Panc1 (cell line): ENCODE measurements at places on chromosomes 1 and 21. TPM values are rescaled to one million over a fixed set of nuclear protein-coding genes. Genes with fewer than 3 reads are reported as not detected.

DNA sequence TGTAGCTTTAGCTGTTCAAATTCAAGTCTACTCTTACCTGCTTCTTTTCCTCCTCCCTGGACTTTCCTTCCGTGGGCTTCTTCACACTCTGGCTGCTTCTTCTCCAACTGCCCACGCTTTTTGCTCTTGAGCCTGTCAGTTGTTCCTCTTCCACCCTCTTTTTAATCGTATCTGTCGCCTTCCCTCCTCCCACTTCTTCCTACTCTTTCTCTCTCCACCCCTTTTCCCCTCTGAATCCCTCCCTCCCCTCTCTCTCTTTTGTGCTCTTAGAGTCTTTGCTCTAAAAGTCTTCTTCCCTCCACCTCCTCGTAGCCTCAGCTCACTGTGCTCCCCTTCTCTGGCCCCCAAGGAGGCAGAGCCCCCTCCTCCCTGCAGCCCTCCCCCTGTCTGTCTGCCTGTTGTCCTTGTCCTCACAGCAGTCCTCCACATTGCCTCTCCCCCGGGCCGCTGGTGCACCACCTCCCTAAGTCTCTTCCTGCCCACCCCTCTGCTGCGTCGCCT, 12.9 kb upstream of the GJA5 start:
- H3K4me3 ChIP-seq, result no peak overlapping the region
- peaks cover 22% of the 10 kb centered on the region for H3K27me3 ChIP-seq
- DNase-seq, result no peak
- no peaks in the 10 kb centered on the region for H3K36me3 ChIP-seq

DNA sequence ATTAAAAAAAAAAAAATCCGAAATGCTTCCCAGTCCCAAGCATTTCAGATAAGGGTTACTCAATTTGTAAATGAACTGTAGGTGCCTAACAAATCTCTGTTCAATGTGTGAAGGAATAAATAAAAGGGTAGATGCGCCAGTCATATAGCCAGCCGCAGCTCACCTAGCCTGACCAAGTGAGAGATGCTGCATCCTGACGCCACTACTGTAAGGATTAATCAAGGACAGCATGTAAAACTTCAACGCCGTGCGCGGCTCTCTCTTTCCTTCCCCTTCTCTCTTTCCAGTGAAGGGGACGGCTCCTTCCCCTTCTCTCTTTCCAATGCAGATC, 441 bp downstream of the PPT1 start:
- peaks cover 12% of the 10 kb centered on the region for H3K4me1 ChIP-seq
- no peaks in the 10 kb centered on the region for H3K36me3 ChIP-seq
- H3K27me3 ChIP-seq, result no peaks in the 10 kb centered on the region
- no peak for DNase-seq

DNA sequence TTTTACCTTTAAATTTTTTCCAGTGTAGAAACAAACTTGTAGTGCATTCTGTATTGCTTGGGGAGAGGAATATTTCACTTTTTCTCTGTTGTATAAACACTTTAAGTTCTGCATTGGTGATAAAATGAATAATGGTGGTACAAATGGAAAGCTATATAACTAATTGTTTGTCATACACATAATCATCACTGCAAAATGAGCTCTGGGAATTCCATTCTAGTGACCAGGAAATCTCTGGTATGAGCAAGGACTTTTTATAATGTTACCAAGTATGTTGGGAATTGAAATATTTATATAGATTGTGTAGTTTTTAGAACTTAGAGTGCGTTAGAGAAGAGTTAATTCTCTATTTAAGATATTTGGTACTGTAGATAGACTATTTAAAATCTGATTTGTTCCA, 5.0 kb upstream of the FMN2 start:
- H3K27ac ChIP-seq, result no peak overlapping the region
- DNase-seq, result no peak
- no peak overlapping the region for H3K4me3 ChIP-seq
- H3K27me3 ChIP-seq, result no peaks in the 10 kb centered on the region
- H3K4me1 ChIP-seq, result peaks cover 3% of the 10 kb centered on the region; the same call in 1 of the 2 replicates

- no peaks in the 10 kb centered on the region for H3K27me3 ChIP-seq
- no peaks in the 10 kb centered on the region for H3K36me3 ChIP-seq
- no peak for DNase-seq
- no peaks in the 10 kb centered on the region for H3K4me1 ChIP-seq
- no peak overlapping the region for H3K4me3 ChIP-seq
These were observed 67.5 kb downstream of the UROD start for GRCh38 chr1:45079533-45079932.

GRCh38 chr1:190353538-190354101, 124.0 kb downstream of the BRINP3 start:
- no peak for DNase-seq
- no peaks in the 10 kb centered on the region for H3K36me3 ChIP-seq
- no peaks in the 10 kb centered on the region for H3K4me1 ChIP-seq
- H3K27ac ChIP-seq, result no peak overlapping the region
- no peaks in the 10 kb centered on the region; the same call in 1 of the 2 replicates for H3K27me3 ChIP-seq

DNA sequence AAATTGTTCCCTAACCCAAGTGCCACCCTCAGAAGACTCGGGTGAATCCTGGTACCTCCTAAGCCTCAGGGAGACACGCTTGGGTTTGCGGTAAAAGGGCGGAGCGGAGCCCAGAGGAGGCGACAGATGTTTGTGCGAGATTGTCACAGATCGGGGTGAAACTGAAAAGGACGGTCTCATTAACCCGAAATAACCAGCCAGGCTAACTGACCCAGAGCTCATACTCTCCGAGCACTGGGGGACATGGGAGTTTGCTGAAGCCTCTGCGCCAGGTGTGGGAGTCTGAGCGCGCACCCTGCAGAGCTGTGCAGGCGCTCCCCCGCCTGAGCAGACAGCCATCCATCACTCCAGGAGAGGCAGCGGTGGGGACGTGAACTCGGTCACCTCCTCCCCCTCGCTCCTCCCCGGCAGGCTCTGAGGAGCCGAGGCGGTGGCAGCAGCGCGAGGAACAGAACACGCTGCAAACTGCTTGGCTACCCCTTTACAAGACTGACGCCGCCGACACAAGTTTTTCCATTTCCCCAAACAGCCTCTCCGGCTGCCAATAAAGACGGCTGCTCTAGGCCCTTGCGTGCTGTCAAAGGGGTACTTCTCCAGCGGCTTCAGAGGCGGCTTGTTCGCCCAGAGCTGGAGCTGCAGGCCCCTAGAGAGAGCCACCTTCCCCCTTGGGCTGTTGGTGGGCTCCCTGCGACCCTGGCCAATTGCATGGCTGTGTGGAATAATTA, 43.5 kb downstream of the RRAGC start:
- H3K4me3 ChIP-seq, result no peak overlapping the region
- peaks cover 36% of the 10 kb centered on the region for H3K27me3 ChIP-seq
- no peak for DNase-seq
- H3K27ac ChIP-seq, result no peak overlapping the region
- H3K4me1 ChIP-seq, result peaks cover 6% of the 10 kb centered on the region; the same call in 1 of the 2 replicates

Gene RIPK4
- total RNA-seq, result 67.4 TPM

Gene NR1I3
- not detected for total RNA-seq

Gene MMEL1
- total RNA-seq, result 0.46 TPM

- H3K4me1 ChIP-seq, result no peaks in the 10 kb centered on the region
- H3K27me3 ChIP-seq, result no peaks in the 10 kb centered on the region
- no peak for DNase-seq
- H3K36me3 ChIP-seq, result no peaks in the 10 kb centered on the region
- H3K27ac ChIP-seq, result no peak overlapping the region
These were observed 18.7 kb upstream of the CLDN8 start for GRCh38 chr21:30234643-30235042.

Gene MEX3A
- total RNA-seq, result 15.8 TPM

- H3K36me3 ChIP-seq, result no peaks in the 10 kb centered on the region
- no peaks in the 10 kb centered on the region for H3K27me3 ChIP-seq
- peaks cover 4% of the 10 kb centered on the region for H3K4me1 ChIP-seq
- no peak overlapping the region for H3K4me3 ChIP-seq
These were observed 32.0 kb upstream of the C1orf105 start for GRCh38 chr1:172388490-172388889.

DNA sequence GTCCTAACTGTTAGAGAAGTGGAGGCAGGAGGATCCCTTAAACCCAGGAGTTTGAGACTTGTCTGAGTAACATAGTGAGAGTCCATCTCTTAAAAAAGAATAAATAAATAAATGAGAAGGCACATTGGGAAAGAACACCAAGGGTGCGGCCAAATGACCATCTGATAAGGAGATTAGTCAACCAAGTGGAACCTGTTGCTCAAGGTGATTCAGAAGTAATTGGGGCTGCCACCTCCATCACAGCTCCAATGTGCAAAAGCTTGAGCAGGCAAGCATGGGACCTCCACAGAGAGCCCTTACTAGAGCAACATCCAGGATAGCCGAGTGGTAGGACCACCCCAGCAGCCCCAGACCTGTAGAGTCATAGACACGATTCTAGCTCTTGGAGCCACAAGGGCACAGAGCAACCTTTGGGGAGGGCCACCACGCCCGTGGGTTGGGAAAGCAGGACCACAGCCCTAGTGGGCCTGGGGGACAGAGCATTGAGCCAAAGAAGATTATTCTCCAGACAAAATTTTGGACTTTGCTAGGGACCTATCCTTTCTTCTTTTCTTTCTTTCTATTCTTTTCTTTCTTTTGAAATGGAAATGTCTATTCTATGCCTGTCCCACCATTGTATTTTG, 40.9 kb downstream of the KCNK1 start:
- peaks cover 7% of the 10 kb centered on the region for H3K27me3 ChIP-seq
- H3K4me1 ChIP-seq, result no peaks in the 10 kb centered on the region
- no peaks in the 10 kb centered on the region for H3K36me3 ChIP-seq
- no peak overlapping the region for H3K4me3 ChIP-seq
- H3K27ac ChIP-seq, result no peak overlapping the region
- no peak for DNase-seq

Gene CD1C
- not detected for total RNA-seq

Gene PPM1J
- 0.51 TPM for total RNA-seq

GRCh38 chr1:90236493-90236892, 241.6 kb downstream of the ZNF326 start:
- DNase-seq, result no peak
- no peak overlapping the region for H3K27ac ChIP-seq
- H3K27me3 ChIP-seq, result no peaks in the 10 kb centered on the region
- no peak overlapping the region for H3K4me3 ChIP-seq

Gene FAM167B
- 1.9 TPM for total RNA-seq

Gene KRTAP13-2
- not detected for total RNA-seq

DNA sequence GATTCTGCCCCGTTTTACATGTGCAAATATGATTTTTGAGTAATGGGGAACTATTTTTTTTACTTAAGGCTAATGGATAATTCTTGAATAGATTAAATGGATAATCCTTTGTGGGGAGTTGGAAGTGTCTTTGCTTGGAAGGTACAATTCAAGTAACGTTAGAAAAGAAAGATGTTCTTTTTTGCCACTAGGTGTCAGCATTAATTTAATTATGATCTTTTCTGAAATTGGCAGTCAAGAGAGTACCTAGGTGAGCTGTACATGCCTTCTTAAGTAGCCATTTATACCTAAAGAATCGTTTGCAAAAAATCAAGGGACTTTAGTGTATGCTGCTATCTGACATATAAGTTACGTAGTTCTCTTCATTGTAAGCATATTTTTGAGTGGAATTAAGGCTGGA, 2.2 kb downstream of the FBXO28 start:
- no peaks in the 10 kb centered on the region for H3K27me3 ChIP-seq
- H3K27ac ChIP-seq, result no peak overlapping the region
- no peak overlapping the region; the same call in 1 of the 2 replicates for H3K4me3 ChIP-seq
- DNase-seq, result peak; percentile 63

Gene SLC6A9
- 9.2 TPM for total RNA-seq

DNA sequence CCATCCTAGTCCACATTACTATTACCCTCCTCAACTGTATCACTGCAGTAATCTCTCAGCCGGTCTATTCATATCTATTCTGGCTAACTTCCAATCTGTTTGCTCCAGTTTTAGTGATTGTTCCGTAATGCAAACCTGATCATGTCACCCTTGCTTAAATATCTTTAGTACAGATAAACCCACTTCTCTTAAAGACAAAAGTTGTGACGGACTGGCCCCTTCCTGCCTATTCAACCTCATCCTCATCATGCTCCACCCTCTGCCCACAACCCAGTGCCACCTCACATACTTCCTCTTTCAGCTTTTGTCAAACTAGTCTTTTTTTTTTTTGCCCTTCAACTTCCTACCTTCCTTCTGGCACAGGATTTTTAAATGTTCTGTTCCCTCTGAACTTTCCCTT, 2.8 kb upstream of the C1orf162 start:
- no peaks in the 10 kb centered on the region for H3K36me3 ChIP-seq
- no peaks in the 10 kb centered on the region for H3K27me3 ChIP-seq
- no peak overlapping the region for H3K4me3 ChIP-seq
- no peaks in the 10 kb centered on the region for H3K4me1 ChIP-seq

- DNase-seq, result no peak
- H3K4me1 ChIP-seq, result no peaks in the 10 kb centered on the region
- H3K36me3 ChIP-seq, result no peaks in the 10 kb centered on the region
- H3K27me3 ChIP-seq, result no peaks in the 10 kb centered on the region
- H3K4me3 ChIP-seq, result no peak overlapping the region
- H3K27ac ChIP-seq, result no peak overlapping the region
These were observed 115.0 kb downstream of the UBE2U start for GRCh38 chr1:64318428-64318827.

- DNase-seq, result no peak
- no peaks in the 10 kb centered on the region for H3K36me3 ChIP-seq
- no peak overlapping the region for H3K27ac ChIP-seq
- H3K4me1 ChIP-seq, result no peaks in the 10 kb centered on the region
These were observed 14.3 kb downstream of the HMGN1 start for GRCh38 chr21:39334611-39335010.

DNA sequence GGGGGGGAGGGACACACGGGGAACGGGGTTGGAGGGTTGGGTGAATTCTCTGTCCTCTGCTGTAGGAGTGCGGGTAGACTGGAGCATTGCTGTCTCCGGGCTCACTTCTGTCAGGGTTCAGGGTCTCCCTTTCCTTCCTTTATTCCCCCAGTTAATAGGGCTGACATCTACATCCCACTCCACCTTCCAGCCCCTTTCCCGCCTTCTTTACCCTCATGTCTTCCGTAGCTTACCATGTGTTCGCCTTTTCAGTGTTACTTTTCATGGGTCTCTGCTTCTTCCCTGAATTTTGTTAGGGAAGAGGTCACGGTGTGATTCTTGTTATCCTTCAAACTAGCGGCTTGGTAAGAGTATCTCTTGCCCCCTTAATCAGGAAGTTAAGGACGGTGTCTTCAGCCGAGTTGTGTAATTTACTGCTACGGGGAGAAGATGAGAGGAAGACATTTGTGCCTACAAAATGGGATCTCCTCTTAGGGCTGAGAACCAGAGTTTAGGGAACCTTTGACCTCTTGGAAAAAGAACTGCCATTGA, 917 bp downstream of the RAP1A start:
- H3K4me3 ChIP-seq, result peak overlapping the region; percentile 69
- H3K27ac ChIP-seq, result peak overlapping the region; percentile 84
- peaks cover 6% of the 10 kb centered on the region; the same call in 1 of the 2 replicates for H3K4me1 ChIP-seq
- no peaks in the 10 kb centered on the region; the same call in 1 of the 2 replicates for H3K36me3 ChIP-seq
- H3K27me3 ChIP-seq, result no peaks in the 10 kb centered on the region
- DNase-seq, result no peak

DNA sequence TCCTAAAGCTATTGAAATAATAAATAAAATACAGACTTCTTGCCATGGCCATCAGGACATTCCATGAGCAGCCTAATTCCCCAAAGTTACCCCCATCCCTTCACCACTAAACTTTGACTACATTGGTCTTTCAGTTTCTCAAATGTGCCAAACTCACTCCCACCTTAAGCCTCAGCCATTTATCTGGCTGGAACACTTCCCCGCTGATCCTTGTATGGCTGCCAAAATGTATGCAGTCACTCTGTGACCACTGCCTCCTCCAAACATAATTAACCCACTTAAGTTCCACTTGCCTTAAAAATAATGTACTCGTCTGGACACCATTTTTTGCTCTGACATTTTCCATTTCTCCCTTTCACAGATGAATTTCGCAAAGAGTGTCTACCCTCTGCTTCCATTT, 407.4 kb downstream of the NTNG1 start:
- H3K36me3 ChIP-seq, result no peaks in the 10 kb centered on the region
- H3K4me3 ChIP-seq, result no peak overlapping the region

GRCh38 chr1:158496374-158496773, 24.4 kb downstream of the OR10R2 start:
- no peak overlapping the region for H3K27ac ChIP-seq
- no peaks in the 10 kb centered on the region for H3K27me3 ChIP-seq
- no peaks in the 10 kb centered on the region for H3K36me3 ChIP-seq
